Lung (tissue), 17 donors: ENCODE measurements at places on chromosomes 7 and 10. TPM values are rescaled to one million over a fixed set of nuclear protein-coding genes. Genes with fewer than 3 reads are reported as not detected.

The ITPRID1 gene
- polyA plus RNA-seq, result 0.04 TPM

The DLX5 gene
- polyA plus RNA-seq, result 0.22 TPM

The PAOX gene
- 6.3 TPM for polyA plus RNA-seq

The AKR1C8 gene
- 0.18 TPM for polyA plus RNA-seq

The OR6B1 gene
- polyA plus RNA-seq, result not detected

The ACTR3C gene
- polyA plus RNA-seq, result 6.8 TPM

The DDX50 gene
- 14.5 TPM for polyA plus RNA-seq

The TAS2R5 gene
- polyA plus RNA-seq, result 0.41 TPM

The GPR158 gene
- polyA plus RNA-seq, result 0.02 TPM

The CLRN3 gene
- 0.12 TPM for polyA plus RNA-seq

The CYP3A5 gene
- polyA plus RNA-seq, result 2.2 TPM

The ANKRD30A gene
- polyA plus RNA-seq, result not detected

The GCK gene
- polyA plus RNA-seq, result 0.25 TPM

The TCAF2 gene
- 3.4 TPM for polyA plus RNA-seq

The EPHB4 gene
- 45.7 TPM for polyA plus RNA-seq

The NPFFR1 gene
- polyA plus RNA-seq, result 0.14 TPM

The OPALIN gene
- polyA plus RNA-seq, result not detected

The PTPRZ1 gene
- 1.7 TPM for polyA plus RNA-seq

The NCF1 gene
- 23.8 TPM for polyA plus RNA-seq

The KAZALD1 gene
- 6.5 TPM for polyA plus RNA-seq

The GIMAP6 gene
- polyA plus RNA-seq, result 12.1 TPM

The HOXA9 gene
- polyA plus RNA-seq, result 0.85 TPM

The FAM25A gene
- 0.45 TPM for polyA plus RNA-seq

The HTR7 gene
- polyA plus RNA-seq, result 0.12 TPM

The GATAD1 gene
- polyA plus RNA-seq, result 26.3 TPM

The DHX32 gene
- 15.2 TPM for polyA plus RNA-seq

The FIGNL1 gene
- polyA plus RNA-seq, result 3.0 TPM

The TMEM72 gene
- 0.02 TPM for polyA plus RNA-seq

The MYO3A gene
- polyA plus RNA-seq, result 0.08 TPM

The CCDC172 gene
- polyA plus RNA-seq, result not detected
